ENCODE measurements at places on chromosomes 2 and 18.

DNA sequence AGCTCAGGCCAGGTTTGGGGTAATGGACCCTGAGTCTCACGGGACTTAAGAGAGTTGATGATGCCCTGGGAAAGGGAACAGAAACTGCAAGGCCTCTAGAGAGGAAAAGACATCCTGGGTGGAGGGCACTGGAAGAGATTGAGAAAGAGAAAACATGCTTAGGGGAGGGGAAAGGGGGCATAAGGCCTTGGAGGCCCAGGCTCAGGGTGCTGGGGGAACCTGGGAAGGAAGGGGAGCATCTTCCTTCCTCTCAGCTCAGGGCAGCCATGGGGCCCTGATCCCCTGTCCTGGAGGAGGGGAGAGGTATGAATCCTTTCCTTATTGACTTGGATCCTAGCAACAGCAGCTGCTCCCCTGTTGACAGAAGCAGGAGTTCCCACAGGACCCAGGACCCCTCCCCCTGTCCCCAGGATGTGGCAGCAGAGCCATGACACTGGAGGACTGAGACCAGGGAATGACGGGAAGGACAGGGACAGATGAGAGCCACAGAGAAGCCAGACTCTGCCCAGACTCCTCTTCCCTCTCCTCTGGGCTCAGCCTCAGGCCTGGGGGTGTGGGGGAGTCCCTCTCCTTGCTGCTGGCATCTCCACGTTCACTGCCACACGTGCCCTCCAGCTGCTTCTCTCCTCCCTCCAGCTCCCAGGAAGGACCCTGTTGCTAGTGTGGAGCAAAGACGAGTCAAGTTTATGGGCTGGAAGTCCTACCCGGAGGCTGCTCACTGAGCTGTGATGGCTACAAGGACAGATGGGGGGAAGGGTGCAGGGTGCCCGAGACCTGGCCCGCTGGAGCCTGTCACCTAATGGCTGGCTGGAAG is 815 bp downstream of the GPBAR1 start:
- DNase-seq, result peak; percentile 55

DNA sequence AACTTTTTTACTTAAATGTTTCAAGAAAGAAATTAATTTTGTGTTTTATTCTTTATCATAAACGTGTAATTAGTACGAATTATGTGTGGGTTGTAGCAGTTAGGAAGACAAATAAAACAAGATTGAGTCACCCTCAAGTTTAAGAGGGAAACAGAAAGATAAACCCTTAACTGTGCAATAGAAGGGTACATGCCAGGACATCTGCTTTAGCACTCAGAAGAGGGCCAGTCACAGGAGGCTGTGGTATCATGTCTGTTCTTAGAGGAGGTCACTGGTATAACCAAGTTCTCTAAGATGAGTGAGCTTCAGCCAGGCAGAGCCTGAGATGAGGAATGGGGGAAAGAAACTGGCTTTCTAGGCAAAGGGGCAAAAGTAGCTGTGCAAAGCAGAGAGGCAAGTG is 42.4 kb upstream of the GRHL1 start:
- DNase-seq, result no peak

- DNase-seq, result no peak
Measured at GRCh38 chr2:113776949-113777348, 20.5 kb upstream of the SLC35F5 start.

DNA sequence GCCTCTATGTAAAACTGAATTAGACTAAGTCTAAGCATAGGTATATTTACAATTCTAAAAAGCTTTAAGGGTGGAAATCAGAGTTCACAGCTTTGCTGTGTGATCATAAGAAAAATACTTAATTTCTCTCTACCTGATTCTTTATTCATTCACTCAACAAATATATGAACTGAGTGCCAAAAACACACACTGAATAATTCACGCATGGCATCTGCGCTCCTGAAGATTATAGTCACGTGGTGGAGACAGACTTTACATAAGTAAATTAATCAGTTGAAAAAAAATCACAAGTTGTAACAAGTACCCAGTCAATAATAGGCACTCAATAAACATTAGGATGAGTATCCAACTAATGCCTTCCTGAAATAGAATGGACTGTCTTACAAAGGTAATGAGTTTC is 351.6 kb downstream of the METTL4 start:
- DNase-seq, result no peak

DNA sequence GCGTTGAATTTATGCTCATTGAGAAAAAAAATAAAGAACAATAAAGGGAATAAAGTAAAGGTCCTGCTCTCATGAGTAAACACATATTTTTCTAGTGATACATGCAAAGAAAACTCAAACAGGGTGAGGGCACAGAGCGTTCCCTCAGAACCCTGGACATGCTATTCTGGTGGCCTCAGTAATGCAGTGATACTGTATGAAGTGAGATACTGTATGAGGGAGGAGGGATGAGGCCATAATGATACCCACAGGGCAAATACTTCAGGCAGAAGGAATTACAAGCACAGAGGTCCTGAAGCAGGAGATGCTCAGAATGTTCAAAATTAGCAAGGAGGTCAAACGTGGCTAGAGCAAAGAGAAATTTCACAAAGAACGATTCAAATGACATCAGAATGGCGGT is 28.4 kb upstream of the RNU4ATAC start:
- no peak for DNase-seq
